ENCODE measurements at places on chromosomes 13 and 19.

GRCh38 chr13:23377983-23378632, 55.4 kb downstream of the SACS start:
- no peak for DNase-seq

DNA sequence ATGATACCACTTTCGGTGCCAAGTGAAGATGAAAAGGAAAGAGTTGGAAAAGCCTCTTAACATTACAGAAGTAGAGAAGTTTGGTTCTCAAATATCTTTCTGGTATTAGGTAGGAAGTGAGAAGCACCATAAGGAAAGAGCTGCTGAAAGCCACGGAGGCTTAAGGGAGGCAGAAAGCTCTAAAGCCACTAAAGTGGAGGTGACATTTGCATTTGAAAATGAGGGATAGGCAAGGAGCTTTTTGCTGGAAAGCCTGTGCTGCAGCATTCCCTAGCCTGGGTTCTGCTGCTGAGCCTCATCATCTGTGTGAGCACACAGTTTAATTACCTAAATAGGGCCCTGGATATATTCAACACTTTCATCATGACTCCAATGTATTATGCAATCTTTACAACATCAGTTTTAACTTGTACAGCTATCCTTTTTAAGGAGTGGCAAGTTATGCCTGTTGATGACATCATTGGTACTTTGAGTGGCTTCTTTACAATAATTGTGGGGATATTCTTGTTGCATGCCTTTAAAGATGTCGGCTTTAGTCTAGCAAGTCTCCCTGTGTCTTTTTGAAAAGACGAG, 315.4 kb downstream of the RBM26 start:
- no peak for DNase-seq

DNA sequence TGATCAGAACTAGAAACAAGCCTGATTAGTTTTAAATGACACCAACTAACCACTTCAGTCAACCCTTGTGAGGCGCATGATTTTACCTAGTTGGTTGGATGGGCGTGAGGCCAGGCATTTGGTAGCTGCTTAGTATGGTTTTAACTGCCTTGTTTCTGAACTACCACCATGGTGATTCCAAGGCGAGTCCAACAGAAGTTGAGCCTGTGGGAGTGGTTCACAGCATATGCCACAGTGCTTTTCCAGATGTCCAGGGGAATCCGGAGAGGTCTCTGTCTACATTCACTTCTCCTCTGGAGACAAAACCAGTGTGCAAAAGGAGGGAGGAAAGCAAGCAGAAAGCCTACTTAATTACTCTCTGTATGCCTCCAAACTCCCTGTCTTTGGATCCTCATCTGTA, 524.1 kb downstream of the GPC6 start:
- DNase-seq = no peak

GRCh38 chr13:99263126-99263785, 5.1 kb upstream of the GPR18 start:
- DNase-seq = no peak

- peak; percentile 60 for DNase-seq
Measured at GRCh38 chr13:114142640-114143490, 10.4 kb upstream of the RASA3 start.

GRCh38 chr13:33571618-33572017, 246.3 kb upstream of the RFC3 start:
- no peak for DNase-seq

- DNase-seq = no peak
Measured at GRCh38 chr19:11159598-11160439, 4.2 kb upstream of the SPC24 start.

DNA sequence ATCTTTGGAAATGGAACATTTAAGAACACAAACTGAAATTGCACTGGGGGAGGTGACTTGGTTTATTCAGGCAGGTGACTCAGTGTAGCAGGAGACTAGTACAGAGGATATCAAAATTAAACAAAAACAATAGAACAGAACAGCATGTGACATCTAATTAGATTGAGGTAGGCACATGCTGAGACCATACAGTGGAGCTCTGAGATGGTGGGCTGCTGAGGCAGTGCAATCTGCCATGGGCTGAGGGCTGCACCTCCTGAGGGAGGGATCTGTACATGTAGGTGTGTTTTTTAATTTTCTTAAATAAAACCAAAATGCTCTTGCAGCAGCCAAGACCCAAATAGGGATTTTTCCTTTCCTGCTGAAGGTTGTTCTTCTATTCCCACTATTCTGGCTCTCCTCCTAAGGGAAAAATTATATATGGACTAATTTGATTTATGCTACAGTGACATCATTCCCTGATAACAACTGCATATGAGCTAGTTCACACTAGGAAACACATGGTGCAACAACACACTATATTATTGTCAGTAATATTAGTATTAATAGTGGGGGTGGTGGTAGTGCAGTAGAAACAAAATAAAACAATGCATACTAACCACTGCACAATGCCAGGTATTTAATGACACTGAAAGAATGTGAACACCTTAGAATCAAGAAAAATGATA, 48.0 kb downstream of the LNX2 start:
- no peak for DNase-seq

DNA sequence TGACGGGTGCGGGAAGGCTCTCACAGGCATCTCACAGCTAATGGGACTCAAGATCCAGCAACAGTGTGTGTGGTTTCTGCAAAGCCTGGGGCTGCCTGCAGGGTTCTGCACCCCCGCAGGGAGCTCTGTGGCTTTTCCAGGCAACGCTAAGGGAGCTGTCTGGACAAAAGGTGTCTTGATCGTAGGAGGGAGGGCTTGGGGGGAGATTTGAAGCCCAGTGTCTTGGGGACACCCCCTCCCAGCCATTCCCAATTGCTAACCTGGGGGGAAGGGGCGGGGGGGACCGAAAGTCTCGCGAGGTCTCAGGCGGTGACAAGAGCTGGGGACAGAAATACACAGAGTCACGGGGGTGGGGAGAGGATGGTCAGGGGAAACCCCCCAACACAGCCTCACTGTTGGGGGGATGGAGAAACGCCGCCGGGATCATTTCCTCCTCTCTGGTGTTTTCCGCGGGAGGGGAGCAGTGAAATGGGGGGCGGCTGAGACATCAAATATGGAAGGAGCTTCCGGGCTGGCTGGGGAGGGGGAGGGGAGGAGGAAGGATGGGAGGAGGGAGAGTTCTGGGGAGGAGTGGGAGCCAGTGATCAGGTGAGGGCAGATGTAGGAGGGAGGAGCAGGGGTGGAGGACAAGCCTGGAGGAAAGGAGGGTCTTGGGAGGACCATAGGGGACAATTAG, 13.3 kb downstream of the KCNC3 start:
- DNase-seq = no peak

GRCh38 chr19:35037716-35038622, 3.6 kb upstream of the HPN start:
- no peak for DNase-seq

GRCh38 chr13:27917121-27917947, 2.5 kb upstream of the PDX1 start:
- DNase-seq = no peak

DNA sequence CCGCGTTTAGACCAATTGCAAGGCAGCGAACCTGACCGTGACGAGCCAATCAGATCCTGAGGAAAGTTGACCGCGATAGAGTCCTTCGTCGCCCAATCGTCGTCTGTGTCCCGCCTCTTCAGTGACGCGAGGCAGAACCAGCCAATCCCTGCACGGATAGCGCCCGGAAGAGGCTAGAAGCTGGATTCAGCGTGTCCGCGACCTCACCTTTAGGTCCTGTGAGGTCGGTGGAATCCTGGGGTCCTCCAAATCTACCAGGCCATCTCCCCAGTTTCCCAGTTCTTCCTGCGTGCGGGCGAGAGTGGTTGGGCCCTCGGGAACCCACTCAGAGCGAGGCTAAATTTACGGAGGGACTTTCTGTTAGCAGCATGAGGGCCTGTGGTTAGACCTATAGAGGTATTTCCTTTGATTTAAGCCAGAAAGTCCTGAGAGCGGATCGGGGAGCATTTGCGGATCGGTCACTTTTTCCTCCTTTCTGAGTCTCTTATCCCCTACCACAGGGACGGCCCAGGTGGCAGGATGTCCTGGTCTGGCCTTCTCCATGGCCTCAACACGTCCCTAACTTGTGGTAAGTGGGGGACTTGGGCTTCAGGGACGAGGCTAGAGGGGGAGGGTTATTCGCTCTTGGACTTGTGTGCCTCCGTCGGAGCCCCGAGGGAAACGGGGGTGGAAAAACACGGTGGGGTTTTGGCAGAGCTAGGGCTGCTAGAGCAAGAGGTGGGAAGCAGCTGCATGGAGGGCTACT, at the start of gene MRPS12:
Gene MRPS12 (plus strand): TSS at position 169 of the 745 bp plus-strand sequence. CDS start 351 bp downstream, at position 520.
- DNase-seq = peak; percentile 96

DNA sequence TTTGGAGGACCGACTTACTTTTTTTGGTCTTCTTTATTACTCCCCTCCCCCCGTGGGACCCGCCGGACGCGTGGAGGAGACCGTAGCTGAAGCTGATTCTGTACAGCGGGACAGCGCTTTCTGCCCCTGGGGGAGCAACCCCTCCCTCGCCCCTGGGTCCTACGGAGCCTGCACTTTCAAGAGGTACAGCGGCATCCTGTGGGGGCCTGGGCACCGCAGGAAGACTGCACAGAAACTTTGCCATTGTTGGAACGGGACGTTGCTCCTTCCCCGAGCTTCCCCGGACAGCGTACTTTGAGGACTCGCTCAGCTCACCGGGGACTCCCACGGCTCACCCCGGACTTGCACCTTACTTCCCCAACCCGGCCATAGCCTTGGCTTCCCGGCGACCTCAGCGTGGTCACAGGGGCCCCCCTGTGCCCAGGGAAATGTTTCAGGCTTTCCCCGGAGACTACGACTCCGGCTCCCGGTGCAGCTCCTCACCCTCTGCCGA, 409 bp downstream of the FOSB start:
- no peak for DNase-seq

- no peak for DNase-seq
Measured at GRCh38 chr13:40211586-40211968, 454.9 kb downstream of the FOXO1 start.

DNA sequence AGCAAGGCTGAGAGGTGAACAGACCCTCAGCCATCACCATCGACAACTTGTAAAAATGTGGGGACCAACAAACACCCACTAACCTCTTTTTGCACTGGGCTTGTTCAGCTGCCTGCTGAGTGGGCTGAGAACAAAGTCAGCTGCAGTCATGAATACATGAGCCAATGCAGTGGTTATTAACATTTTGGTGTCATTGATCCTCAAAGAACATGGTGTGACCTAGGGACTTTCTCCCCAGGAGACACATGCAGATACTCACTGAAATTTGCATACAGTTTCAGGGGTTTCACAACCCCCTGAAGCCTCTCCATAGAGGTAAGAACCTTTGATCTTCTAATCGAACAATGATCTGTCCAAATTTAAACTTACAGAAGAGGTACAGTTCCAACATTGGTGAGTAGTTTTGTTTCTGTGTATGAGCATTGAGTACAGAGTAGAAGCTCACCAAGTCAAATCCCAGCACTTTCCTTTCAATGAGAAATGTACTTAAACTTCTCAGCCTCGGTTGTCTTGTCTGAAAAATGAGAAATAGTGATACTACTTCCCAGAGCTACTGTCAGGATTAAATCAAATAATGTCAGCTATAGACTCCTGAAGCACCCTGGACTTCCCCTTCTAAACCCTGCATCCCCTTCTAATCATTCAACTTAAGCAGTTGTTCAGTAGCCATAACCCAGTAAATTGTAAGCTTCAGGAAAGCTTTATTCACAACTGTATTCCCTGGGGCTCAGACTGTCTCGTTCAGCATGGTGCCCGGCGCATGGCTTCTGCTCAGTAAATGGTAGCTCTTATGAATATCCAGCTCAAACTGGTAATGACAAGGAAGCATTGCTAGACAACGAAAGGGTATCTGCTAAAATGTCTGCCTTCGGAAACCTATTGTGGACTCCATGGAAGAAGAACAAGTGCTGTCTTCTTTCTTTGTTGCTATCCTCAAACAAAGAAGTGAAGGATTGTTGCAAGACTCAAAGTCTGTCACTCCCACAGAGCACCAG, 148.7 kb downstream of the FOXO1 start:
- DNase-seq = no peak

DNA sequence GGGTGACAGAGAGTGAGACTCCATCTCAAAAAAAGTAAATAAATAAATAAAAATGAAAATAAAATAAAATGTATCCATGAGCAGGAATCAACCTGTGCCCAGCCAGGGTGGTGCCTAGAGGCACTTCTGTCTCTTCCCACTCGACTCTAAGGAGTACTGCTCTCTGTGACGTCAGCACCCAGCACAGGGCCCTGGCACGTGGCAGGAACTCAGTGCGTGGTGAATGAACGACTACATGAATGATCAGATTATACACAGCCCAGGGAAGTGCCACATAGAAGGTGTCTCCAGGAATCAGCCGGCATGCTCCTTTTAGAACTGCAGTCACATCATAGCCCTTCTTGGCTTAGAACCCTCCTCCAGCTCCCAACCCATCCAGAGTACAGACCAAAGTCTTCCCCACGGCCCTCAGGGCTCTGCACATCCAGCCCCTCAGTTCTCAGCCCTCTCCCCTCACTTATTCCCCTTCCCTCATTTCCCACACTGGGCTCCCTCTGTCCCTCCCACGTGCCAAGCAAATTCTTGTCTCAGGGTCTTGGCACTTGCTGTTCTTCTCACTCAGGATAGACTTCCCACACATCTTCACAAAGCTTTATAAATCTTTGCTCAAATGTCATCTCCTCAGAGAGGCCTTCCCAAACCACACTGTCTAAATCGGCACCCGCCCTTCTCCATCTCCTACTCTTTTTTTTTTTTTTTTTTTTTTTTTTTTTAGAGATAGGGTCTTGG, 4.2 kb downstream of the CLIP3 start:
- no peak for DNase-seq

GRCh38 chr13:48346583-48346982, 43.0 kb downstream of the RB1 start:
- DNase-seq = no peak

GRCh38 chr19:2055931-2056836, 5.1 kb upstream of the MKNK2 start:
- no peak for DNase-seq

DNA sequence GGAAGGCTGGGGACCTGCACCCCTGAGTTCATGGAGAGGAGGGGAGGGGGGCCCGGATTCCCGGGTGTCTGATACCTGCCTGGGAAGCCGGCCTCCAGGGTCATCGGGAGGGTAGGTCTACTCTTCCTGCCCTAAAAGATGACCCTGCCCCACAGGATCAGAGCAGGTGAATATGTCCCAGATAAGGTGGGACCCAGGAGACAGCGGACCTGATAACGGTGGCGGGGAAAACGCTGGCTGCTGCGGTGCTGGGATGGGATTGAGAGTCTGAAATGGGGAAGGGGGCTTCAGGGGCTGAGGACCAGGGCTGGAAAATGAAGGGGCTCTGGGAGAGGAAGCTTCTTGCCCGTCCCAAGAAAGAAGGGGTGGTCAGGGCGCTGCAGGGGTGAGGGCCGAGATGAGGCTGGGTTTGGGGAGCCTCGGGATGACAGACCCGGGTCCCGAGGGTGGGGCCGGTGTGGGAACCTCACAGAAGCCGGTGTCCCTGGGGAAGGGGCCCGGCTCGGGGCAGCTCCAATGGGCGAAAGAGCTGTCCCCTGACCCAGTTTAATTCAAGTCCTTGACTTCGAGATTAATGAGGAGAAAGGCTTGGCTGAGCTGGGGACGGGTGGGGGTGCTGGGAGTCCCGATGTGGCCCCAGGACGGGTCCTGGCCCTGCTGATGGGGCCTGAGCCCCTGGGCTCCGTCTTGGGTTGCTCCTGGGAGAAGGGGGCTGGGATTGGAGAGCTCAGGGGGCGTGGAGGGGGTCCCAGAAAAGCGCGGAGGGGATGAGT, 823 bp downstream of the TTYH1 start:
- DNase-seq = no peak
